ENCODE measurements at places on chromosomes 7 and 10.

DNA sequence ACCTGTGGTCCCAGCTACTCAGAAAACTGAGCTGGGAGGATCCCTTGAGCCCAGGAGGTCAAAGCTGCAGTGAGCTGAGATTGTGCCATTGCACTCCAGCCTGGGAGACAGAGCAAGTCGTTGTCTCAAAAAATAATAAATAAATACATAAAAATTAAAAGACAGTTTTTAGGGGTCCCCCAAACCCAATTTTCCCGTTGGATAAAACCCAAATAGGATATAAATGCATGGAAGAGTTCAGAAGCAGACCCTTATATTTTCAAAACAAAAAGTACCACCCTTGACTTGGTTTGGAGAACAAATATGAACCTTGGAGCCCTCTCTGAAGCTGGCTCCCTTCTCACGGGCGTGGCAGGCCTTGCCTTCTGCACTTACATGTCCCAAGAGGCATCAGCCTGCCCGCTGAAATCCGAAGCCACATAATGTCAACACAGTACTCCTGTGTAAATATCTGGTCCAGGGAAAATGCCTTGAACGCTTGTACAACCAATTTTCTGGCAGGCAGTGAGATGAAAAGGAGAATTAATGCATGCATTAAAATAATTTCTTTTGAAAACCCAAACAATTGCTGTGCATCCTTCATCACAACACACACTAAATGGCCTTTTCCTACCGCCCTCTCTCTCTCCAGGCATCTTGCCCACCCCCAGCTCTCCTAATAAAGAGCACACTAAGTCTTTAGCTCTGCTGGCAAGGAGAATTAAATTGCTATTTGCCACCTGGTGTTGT lies 46.4 kb upstream of the PARD3 start:
- no peak for DNase-seq

DNA sequence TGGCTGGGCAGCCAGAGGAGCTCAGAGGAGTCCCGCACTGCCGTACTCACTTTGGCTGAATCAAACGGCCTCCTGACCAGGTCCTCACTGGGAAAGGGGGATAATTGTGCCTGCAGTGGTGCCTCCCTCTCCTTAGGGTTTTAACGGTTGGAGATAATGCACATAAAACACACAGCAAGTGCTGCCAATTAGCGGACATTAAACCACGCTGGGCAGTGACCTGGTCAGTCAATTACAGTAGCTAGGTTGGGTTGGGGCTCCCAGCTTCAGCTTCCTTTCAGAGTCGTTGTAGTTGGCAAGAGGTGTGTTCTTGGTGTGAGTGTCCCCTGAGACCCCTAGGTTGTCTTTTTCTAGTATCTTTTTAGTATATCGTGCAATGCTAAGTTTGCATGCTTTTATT lies 146.6 kb downstream of the C10orf105 start:
- no peak for DNase-seq

- DNase-seq, result no peak
These were observed 5.8 kb downstream of the TBRG4 start for GRCh38 chr7:45105588-45106188.

GRCh38 chr10:25561758-25562157 lies 372.3 kb upstream of the MYO3A start:
- DNase-seq, result no peak

GRCh38 chr7:52525772-52526341 lies 509.6 kb upstream of the POM121L12 start:
- DNase-seq, result no peak

GRCh38 chr7:135527025-135527424 lies 17.1 kb upstream of the CNOT4 start:
- DNase-seq, result no peak

DNA sequence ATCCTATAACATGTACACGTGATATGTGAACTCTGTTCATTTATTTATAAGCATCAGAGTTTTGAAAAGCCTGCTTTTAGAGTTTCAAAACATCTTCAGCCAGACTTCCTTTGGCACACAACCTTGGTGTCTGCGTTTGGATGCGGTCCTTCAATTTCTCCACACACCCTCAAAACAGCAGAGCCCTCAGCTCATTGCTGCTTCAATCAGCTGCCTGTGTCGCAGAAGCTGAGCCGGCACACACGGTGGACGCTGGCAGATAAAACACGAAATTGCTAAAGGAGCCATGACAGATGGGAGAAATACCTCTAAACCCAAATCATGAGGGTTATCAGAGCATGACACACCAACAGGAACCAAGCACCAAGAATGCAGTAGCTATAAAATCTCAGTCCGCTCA lies 396.4 kb upstream of the AKR1E2 start:
- no peak for DNase-seq

- DNase-seq, result no peak
These were observed 306.9 kb upstream of the DGKB start for GRCh38 chr7:15209429-15209828.

DNA sequence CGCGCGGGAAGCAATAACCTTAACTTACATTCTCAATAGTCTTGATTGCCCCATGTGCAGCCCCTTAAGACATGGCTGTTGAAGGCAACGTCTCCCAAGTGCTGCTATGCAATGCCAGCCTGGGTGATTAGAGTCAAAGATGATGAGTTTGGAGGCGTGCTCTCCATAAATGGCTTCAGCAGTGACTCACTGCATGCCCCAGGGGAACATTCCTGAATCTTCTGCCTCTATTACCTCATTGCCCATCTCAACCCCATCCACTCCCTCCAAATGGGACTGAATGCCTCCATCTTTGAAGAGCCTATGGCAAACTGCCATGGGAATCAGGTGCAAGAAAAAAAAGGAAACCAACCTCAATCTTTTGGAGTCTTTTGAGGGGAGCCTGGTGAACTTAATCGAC lies 282.8 kb downstream of the SNX10 start:
- DNase-seq, result no peak

GRCh38 chr10:71629131-71629530 lies 90.4 kb downstream of the C10orf105 start:
- no peak for DNase-seq

- no peak for DNase-seq
These were observed 14.1 kb upstream of the AKR1B10 start for GRCh38 chr7:134513169-134513752.

- no peak for DNase-seq
These were observed 692 bp downstream of the NEURL1 start for GRCh38 chr10:103493916-103494877.

GRCh38 chr10:48885376-48885775 lies 54.3 kb downstream of the LRRC18 start:
- DNase-seq, result no peak

GRCh38 chr7:140650367-140650766 lies 9.8 kb upstream of the DENND2A start:
- DNase-seq, result no peak

GRCh38 chr10:60649485-60650377 lies 128.5 kb upstream of the CDK1 start:
- no peak for DNase-seq

- DNase-seq, result no peak
These were observed 66.5 kb upstream of the EEPD1 start for GRCh38 chr7:36086571-36086970.

- DNase-seq, result no peak
These were observed 42.6 kb downstream of the UNC5B start for GRCh38 chr10:71254834-71255549.

DNA sequence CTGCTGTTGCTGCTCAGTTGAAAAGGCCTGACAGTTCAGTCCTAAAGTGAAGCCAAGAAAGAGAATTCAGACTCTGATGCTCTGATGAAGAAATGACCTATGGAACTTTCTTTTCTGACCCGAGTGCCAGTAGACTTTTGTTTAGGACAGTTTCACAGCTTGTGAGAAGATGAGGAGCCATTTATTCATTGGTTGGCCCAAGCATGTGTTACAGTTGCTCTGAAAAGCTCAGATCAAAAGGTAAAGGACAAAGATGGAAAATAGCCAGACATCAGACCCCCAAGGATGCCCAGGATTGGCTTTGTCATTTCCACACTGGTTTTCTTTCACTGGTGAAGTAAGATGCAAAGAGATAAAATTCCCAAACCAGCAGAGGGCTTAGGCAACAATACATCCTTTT lies 149.3 kb upstream of the STK17A start:
- no peak for DNase-seq

- no peak for DNase-seq
These were observed 697.6 kb upstream of the GALNT17 start for GRCh38 chr7:70434376-70434775.

DNA sequence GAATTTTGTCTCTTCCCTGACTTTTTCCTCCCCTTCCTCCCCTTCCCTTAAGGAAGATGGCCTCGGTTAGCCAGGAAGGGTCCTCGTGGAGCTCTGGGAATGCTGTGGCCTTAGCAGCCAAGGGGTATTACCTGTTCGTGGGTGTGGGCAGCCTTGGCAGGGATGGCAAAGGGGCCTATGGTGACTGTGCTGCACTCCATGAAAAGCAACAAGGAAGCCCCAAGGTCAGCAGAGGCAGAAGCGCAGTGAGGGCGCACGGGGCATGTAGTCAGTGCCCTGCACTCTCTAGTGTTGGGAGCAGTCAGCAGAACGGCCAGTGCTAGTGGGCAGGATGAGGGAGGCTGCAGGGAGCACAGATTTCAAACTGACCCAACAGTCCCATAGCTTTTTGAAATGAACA lies 191.8 kb downstream of the ADARB2 start:
- DNase-seq, result no peak

- DNase-seq, result no peak
These were observed 169.1 kb downstream of the IMMP2L start for GRCh38 chr7:111393011-111393754.

GRCh38 chr7:16301291-16301690 lies 120.0 kb downstream of the CRPPA start:
- no peak for DNase-seq

- DNase-seq, result no peak
These were observed at the start of gene TMEM273 for GRCh38 chr10:49187950-49188761. Gene TMEM273, minus strand, starts transcription at chr10:49188391. Its CDS starts 55 bp downstream, at chr10:49188336.

DNA sequence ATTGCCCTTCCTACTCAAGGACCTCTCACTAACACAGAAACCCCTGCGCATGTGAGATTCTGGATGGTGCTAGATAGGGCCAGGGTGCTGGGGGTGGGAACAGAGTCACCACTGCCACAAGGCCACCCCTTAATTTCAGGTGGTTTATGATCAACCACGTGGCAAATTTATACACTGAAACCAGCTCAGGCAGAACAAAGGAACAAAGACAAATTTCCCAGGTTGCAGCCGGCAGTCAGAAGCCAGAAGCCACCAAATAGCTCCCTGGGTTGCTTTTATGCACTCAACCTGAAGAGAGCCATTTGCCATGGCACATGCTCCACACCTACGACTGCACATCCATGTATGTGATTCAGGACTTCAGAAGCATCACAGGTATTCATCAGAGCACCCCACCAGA lies 2.5 kb downstream of the VOPP1 start:
- no peak for DNase-seq

GRCh38 chr10:18880530-18880929 lies 168.1 kb upstream of the MALRD1 start:
- no peak for DNase-seq

DNA sequence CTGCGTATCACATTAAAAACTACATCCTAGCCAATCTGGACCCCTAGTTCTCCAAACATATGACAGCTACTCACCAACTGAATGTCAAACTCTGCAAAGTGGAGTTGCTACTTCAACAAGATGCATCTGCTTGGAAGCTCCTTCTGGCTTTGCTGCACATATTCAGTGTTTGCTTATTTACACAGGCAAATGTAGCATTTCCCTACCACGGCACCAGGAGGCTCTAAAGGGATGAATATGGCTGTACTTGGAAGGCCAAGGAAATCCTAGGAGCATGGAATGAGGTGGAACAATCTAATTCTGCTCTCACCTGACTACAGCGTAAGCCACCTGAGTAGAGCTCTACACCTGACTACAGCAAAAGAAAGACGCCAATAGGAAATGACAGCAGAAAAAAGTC lies 39.7 kb downstream of the MTPAP start:
- no peak for DNase-seq
